Esophagus squamous epithelium (tissue), 5 donors: ENCODE measurements at places on chromosomes 5 and 9. TPM values are rescaled to one million over a fixed set of nuclear protein-coding genes. Genes with fewer than 3 reads are reported as not detected.

The C7 gene
- 8.2 TPM for total RNA-seq

The CER1 gene
- not detected for total RNA-seq

The LCN1 gene
- not detected for total RNA-seq

The FREM1 gene
- total RNA-seq: 0.23 TPM

The BBLN gene
- 214 TPM for total RNA-seq
